Jurkat, Clone E6-1 (cell line): ENCODE measurements at places on chromosomes 4 and X.

DNA sequence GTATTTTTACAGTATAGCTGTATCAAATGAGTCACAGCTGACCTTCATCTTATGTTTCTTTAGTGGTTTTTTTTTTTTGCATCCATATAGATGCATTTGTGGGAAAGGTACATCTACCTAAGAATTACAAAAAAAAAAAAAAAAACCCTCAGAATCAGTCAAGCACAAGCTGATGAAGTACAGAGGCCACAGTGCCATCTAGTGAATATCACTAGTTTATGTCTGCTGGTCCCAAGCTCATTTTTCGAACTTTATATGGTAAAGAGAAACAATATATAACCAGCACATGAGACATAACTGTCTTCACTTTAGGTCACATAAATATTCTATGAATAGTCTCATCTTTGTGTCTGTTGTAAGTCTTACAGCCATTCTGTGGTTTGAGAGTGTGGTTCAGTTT lies 220.1 kb downstream of the DLG3 start:
- peak; percentile 24 for DNase-seq

- no peak for DNase-seq
Observed at GRCh38 chrX:39705290-39705689, 392.5 kb downstream of the BCOR start.

GRCh38 chr4:158025131-158025530 lies 147.7 kb downstream of the GASK1B start:
- no peak for DNase-seq

DNA sequence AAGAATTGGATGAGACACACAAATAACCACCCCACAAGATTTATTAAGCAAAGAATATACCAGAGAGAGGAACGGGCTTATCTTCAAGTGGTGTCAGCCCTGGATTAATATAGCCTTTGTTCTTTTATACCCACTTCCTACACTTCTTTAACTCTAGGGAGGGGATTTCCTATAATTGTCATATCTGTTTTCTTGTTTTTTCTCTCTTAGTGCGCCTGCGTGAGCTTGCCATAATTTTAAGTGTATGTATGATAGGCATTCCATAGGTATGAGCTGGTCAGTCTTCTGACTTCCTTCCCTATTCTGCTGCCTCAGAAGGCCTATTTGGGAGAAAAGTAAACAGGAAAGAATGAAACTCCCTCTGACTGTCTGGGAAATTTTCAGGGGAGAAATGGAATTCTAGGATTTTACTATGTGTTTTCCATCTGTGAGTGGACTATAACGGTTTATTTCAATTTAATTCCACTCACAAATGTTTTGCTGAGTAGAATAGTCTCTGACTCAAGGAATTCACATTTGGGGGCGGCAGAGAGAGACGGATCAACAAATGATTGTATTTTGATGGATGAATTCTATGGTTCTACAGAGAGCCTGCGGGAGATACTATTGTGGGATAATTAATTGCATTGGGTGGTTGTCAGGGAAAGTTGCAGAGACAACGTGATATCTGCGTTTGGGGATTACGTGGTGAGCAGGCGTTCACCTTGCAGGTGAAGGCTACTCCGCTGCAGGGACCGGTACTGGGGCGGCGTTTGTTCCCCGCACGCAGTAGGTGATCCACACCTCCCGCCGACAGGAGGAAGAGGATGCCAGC lies 626 bp upstream of the CEP135 start:
- DNase-seq, result peak; percentile 57

- no peak for DNase-seq
Observed at GRCh38 chr4:72613959-72614358, 44.9 kb upstream of the ADAMTS3 start.

GRCh38 chrX:152070144-152070543 lies 68.2 kb downstream of the MAGEA10 start:
- no peak for DNase-seq

DNA sequence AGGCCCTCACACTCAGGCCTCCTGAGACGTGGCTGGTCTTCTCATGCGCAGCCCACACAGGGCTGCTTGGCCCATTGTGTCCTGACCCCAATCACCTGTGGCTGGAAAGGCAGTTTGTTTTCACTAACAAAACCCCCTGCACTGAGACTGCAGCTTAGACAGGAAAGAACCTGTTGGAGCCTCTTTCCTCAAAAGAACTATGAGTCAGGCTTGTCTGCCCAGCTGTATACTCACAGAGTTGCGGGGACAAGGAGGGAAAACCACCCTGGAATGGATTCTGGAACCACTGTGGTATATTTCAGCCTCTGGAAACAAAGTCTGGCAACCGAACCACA lies 5.2 kb upstream of the TMEM156 start:
- DNase-seq, result no peak

- DNase-seq, result no peak
Observed at GRCh38 chr4:5018096-5018495, 1.2 kb downstream of the CYTL1 start.

DNA sequence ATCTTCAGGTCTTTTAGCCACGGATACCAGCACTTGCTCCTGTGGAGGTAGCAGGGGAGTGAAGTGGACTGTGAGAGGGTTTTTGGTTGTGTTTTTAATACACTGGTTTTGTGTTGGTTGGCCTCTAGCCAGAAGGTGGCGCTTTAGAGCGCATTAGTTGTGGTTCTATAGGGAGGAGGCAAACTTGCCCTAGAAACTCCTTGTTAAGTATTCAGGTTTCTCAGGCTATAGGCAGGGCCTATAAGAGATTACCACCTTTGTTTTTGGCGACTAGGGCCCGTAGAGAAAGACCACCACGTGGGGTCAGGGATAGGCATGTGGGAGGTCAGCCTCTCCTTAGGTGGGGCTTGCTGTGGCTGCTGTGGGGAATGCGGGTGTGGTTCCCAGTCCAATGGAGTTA lies 221.6 kb upstream of the SPANXN4 start:
- no peak for DNase-seq

- DNase-seq, result no peak
Observed at GRCh38 chr4:62070291-62070852, 870.2 kb downstream of the ADGRL3 start.

GRCh38 chr4:16129336-16129735 lies 45.5 kb upstream of the PROM1 start:
- DNase-seq, result no peak

- DNase-seq, result no peak
Observed at GRCh38 chr4:82057990-82058544, 315.7 kb downstream of the HNRNPD start.

- no peak for DNase-seq
Observed at GRCh38 chrX:105973387-105973739, 65.2 kb downstream of the SERPINA7 start.

- DNase-seq, result no peak
Observed at GRCh38 chr4:105060628-105061027, 86.0 kb upstream of the TET2 start.

DNA sequence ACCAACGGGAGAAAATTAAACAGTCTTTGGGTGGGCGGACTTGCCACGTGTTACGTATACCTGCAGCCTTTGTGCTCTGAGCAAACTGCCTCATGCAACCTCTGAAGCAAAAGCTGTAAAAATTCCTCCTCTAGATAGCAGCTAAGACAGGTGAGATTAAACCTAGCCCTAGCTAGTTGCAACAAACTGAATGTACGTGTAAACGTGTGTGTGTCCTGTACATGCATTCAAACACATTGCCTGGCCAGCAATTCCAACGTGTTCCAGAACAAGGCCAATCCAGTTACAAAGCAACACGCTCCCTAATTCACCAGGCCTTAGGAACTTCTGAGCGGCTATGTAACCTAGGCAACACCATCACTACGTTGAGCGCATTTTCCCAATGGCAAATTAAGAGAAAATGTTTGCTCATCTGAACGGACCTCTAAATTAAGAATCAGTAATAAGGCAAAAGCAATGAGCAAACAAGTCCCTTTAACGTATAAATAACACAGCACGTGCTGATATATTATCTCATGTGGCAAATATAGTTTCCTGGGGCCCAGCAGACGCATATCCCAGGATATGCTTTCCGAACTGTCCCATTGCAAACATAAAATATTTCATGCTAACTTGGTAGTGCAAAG lies 792 bp downstream of the PPID start:
- DNase-seq, result peak; percentile 5

GRCh38 chrX:5644776-5645175 lies 583.9 kb downstream of the NLGN4X start:
- no peak for DNase-seq

DNA sequence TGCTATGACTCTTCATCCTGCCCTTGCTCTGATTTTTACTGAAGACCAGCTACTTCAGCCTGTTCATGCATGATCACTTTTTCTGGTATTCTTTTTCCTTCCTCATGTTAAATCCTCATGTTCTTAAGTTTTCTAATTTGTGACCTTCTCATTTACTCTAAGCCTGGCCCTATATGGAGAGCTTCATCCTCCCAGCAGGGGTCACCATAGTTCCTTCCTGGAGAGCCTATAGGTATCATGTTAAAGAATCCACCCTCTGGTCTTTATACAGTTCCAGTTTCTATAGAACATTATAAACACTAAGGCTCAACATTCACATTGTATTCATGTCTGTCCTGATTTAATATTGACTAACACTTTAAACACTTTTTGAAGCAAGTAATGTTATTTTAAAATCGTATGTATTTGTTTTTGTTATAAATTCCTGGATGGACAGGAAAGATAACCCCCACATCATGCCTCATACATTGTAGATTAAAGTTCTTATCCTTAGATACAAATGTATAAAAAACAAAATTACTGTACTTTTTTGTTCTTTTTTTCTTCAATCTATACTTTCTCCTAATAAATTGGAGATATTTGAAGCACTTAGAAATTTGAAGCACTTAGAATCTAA lies 53.8 kb upstream of the OTUD4 start:
- DNase-seq, result peak; percentile 57

GRCh38 chr4:1043651-1044468 lies 32.4 kb downstream of the FGFRL1 start:
- DNase-seq, result no peak

GRCh38 chr4:15410750-15411149 lies 17.1 kb upstream of the C1QTNF7 start:
- DNase-seq, result peak; percentile 74

DNA sequence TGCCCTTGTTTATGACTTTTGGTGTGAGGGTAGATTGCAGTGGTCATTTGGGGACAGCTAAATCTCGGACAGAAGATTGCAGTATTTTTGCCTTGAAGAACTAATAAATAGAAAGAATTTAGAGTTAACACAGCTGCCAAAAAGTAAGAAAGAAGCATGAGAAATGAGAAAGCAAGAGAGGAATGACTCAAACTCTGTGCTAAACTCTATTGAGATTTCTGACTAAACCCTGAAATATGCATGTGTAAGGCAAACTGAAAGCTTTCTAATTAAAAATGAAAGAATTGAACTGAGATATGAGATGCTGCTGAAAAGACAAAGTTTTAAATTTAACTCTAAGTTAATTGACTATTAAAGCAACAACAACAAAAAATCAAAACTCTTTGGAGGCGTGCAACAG lies 791.3 kb downstream of the RAB28 start:
- DNase-seq, result no peak

DNA sequence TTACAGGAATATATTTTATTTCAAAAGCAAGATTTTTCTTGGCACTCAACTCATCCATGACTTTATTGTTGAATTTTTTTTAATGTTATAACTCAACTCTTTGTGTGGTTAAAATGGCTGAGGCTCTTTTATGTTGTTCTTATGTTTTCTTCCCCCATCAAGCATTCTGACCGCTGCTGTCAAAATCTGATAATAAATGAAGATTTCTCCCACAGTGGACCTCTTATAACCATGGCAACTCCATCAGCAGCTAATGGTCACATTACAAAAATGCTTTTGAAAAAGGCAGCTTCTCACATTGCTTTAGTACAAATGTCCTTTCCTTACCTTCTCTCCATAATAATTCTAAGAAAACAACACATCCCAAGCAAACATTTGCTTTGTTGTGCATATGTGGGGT lies 96.0 kb upstream of the ATOH1 start:
- no peak for DNase-seq

- no peak for DNase-seq
Observed at GRCh38 chrX:104659005-104659744, 93.2 kb downstream of the IL1RAPL2 start.

- DNase-seq, result no peak
Observed at GRCh38 chr4:175661437-175661836, 150.6 kb downstream of the GPM6A start.

DNA sequence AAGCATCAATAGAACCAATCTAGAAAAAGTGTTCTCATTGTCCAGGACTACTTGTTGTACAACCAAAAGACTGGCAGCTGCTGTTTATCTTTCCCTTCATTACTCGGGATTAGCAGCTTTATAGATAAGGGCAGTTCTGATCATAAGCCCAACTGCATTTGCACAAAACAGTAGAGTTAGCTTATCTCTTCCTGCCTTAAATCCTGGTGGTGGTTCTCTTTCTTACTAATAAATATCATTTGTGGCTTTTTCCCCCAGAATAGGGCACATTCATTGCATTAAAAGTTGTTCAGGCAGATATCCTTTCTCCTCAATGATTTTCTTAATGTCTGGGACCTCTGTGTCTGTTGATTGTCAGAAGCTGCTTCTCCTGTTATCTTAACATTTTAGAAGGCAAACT lies 20.2 kb upstream of the RRAGB start:
- DNase-seq, result no peak
